Fibroblast of skin of back (primary cell): ENCODE measurements at places on chromosomes 12 and 14.
A peak's percentile ranks its signal among the peaks of the same experiment; 100 is the strongest.

DNA sequence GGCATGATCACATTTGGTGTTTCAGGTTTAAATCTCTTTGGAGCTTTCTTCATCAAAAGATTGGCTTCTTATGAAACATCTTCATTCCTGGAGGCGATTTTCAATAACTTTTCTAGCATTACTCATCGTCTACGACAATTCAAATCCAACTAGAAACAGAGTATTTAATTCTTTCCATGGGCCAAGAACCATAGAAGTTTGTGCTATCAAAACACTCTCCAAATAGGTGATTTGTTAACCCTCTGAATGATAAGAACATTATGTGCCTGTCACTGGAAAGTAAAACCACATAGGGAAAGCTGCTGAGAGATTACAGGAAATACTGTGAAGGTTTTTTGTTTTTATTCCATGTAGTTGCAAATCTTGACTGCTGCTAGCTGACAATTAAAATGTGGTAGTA is 6.9 kb upstream of the DCN start:
- DNase-seq: peak; percentile 45

DNA sequence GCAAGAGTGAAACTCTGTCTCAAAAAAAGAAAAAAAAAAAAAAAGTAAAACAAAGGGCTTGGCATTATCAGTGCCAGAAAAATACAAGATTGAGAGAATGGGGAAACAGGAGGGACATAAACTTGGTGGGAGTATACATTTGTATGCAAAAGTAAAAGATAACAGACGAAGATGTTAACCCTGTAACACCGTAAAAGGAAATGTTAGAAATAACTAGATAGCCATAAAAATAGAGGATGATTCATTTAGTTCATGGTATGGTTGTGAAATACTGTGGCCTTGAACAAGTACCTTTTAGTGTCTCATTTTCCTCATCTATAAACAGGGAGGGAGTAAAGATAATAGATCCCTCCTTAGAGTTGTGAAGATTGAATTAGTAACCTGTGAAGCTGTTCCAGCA is 33.3 kb downstream of the ATP2A2 start:
- peak; percentile 86 for DNase-seq

GRCh38 chr14:100062590-100062989 is 2.6 kb upstream of the EVL start:
- DNase-seq: no peak

DNA sequence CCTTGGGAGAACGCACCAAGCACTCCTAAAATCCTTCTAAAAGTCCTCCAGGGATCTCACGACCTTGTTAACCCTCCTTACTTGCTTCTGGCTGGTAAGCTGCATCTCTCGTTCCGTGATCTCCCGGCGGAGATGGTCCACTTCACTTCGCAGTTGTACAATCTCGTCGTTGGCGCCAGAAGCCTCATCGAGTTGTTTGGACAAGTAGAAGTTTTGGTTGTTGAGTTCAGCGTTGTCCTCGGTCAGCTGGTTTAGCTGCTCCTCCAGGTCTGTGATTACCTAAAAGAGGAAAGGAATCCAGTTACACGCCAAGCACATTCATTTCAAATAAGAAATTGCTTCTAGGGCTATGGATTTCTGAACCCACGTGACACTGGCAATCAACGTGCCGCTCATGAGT is 67.1 kb downstream of the PRKAB1 start:
- no peak for DNase-seq

DNA sequence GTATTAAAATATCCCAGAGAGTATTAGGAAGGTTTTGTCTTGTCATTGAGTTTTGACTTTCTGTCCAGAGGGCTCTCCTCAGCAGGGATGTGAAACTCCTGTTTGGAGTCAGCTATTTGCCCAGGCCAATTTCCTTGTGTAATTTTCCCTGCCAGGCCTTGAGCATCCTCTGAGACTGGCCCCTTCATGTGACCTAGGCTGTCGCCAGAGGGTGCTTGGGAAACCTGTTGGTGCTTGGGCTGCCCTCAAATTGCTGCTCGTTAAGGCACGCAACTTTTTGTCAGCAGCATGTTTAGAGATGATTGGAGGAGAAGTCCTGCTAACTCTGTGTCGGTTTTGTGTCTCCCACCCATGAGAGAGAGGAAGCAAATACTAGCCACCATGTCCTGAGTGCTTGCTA is 39.1 kb downstream of the IQSEC3 start:
- no peak for DNase-seq

DNA sequence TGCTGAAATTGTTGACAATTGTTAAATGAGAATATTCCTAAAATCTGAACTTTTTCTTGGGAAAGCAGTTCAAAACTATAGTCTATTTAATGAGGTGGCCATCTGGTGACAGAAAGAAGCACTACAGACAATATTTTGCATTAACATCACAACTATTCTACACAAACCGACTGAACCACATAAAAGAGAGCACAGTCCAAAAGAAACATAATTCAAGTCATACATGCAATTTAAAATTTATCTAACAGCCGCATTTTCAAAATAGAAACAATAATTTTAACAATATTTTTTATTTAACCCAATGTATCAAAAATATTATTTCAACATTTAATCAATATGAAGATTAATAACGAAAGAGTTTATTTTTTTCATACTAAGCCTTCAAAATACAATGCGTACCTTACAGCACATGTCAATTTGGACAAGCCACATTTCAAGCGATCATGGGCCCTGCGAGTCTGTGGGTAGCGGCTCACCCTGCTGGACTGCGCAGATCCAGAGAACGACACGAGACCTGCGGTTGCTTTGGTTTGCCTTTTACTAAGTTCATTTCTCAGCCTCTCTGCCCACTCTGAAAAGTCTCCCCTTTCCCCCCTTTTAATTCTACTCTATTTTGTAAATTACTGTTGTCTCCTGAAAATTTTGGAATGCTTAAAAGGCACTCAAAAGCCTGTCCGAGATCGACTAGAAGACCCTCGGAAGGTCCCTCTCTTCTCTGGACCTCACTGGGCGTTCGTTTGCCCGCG is 947 bp upstream of the LRRC9 start:
- peak; percentile 37 for DNase-seq

- peak; percentile 75 for DNase-seq
Observed at GRCh38 chr12:68746572-68747180, 700 bp downstream of the SLC35E3 start.

GRCh38 chr12:8011331-8011730 is 21.2 kb upstream of the FOXJ2 start:
- no peak for DNase-seq

DNA sequence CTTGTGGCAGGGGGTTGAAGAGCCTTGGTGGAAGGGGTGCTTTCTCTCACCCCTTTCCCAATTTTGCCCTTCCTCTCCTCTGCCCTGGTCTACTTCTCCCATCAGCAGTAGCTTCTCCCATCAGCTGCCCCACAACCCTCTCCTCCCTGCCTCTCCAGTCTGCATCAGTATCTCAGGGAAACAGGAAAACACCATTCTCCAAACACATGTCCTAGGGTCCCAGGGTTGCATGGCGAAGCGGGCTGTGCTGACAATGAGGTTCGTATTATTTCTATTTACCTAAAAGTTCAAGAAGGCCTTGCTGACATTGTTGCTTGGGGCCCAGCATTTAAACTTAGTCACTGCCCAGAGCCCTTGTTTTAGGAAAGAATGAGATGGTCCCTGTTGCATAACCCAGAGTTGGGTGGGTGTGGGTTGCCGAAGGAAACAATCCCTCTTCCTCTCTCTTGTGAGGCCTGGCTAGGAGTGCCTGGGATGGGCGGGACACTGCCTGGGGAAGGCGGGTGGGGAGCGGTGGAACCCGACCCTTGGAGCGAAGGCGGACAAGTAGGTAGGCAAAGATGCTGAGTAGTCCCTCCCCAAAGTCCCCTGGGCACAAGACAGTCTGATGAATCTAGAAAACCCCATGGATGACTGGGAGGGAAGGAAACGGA is 1.3 kb upstream of the IGFBP6 start:
- peak; percentile 90 for DNase-seq

DNA sequence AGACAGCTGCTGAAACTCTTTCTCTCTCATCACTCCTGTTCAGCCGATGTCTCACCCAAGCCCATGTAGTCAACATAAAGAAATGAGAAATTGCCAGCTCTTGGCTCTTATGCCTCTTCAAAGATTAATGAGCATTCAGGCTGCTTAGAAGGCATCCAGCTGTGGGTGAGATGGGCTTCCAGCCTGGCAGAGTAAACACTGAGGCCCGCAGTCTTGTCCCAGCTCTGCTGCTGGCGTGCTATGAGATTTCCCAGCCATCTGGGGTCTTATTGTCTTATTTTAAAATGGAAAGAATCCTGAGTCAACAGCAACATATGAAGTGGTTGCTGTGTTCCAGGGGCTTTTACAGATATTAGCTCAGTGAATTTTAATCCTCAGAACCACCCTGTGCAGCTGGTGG is 12.6 kb downstream of the RXYLT1 start:
- DNase-seq: no peak

GRCh38 chr12:22812531-22812930 is 187.6 kb downstream of the ETNK1 start:
- DNase-seq: no peak

DNA sequence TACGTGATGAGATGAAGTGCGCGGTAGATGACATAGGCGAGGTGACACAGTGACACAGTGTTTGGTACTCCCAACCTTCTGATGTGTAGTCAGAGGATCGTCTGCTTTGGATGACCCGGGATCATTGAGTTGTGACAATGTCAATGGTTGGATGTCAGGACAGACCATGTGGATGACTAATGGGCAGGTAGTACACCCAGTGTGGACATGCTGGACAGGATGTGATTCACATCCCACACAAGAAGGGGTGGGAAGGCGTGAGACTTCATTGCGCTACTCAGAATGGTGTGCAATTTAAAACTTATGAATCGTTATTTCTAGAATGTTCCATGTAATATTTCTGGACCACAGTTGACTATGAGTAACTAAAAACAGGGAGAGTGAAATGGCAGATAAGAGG is 23.8 kb downstream of the MAP3K9 start:
- no peak for DNase-seq

DNA sequence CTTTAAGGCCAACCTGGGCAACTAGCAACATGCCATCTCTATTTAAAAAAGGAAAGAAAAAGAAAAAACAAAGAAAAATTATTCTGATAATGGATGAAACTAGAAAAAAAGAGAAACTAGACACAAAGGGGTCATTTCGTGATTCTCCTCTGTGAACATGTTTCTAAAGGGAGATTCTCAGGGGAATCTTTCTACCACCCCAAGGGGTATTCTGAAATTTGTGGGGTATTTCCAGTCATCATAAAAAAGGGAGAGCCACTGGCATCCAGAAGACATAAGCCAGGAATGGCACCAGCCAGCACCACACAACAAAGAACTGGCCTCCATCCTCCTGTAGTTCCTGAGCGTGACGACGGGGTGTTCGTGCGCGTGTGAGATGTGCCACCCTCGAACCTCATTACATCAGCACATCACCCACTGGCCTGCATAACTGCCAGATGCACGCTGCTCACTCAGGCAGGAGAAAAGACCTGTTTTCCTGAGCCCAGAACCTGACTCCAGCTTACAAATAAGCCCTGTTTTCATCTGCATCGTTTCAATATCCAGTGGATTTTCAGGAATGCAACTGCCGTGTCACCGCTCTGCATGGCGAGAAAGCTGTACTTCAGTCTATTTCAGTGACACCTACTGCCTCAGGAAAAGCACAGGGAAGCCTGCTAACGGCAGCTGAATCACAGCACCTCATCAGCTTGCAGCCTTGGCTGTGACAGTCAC is 23.9 kb downstream of the STX2 start:
- DNase-seq: no peak

DNA sequence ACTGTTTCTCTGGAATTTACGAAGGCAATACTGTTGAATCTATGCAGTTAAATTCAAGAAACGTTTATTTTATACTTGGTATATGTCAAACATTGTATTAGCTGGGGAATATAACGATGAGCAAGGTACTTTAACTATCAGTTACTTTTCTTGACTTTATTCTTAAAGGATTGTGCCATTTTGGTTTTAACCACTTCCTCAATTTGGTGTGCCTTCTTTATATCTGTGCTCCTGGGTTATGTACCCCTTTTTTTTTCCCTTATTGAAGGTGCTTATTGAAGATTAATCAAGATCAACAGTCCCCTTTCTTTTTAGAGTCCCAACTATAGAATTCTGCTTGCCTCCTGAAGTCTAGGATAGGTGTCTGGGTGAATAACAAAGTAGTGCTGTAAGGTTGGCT is 5.8 kb downstream of the RAB21 start:
- DNase-seq: no peak

DNA sequence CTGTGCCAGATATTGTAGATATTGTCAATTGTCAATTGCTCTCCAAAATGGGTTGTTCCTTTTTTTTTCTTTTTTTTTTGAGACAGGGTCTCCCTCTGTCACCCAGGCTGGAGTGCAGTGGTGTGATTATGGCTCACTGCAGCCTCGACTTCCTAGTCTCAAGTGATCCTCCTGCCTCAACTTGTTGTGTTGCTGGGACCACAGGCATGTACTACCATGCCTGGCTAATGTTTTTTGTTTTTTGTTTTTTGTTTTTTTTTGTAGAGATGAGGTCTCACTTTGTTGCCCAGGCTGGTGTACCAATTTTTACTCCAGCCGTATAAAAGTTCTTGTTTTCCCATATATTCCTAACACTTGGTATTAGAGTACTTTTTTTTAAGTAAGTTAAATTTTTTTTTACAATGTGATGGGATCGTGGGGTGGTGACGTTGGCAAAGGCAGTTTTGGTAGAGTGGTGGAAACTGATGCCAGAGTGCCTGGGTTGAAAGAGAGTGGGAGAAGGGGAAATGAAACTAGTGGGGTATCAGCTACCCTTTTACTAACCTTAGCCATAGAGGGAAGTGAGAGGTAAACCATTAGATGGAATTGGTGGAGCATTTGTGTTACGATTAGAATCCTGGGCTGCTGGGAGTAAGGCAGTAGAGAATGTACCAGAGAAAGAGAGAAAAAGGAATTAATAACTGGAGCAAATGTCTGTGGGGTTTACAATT is 33.0 kb upstream of the CFAP54 start:
- DNase-seq: no peak

DNA sequence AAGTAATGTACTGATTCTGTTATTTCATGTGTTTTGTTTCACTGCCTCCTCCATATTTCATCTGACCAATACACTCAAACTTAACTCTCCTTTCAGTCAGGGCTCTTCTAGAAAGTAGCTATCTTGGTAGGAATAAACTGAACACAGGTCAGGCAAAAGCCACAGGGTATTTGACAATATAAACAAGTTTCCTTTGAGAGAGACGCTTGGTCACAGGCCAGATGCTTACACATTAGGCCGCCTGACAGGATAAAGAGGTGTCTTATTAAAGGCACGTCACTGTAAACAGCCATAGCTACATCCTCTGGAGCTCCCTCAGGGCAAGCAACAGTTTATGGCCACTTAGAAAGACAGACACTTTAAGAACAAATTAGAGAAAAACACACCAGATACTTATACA is 607.5 kb downstream of the SLC6A15 start:
- no peak for DNase-seq

DNA sequence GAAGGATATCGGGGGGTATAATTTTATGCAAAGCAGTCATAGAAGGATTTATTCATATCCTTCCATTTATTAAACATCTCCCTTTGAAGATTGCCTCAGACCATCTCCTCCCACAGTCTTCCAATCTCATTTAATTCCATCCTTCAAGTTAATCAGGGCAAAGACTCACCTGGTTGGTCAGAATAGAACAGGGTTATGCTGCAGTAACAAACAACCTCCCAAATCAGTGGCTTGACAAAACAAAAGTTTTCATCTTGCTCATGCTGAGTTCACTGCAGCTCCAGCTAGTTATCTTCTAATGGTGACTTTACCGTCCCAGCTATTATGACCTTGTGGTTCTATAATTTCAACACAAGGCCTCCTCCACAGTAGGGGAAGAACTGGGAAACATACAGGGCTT is 48.8 kb upstream of the MTERF2 start:
- no peak for DNase-seq
